Esophagus mucosa (tissue), 1 donor: ENCODE measurements at places on chromosomes 7 and 10. TPM values are rescaled to one million over a fixed set of nuclear protein-coding genes. Genes with fewer than 3 reads are reported as not detected.
A peak's percentile ranks its signal among the peaks of the same experiment; 100 is the strongest.

RELN gene
- 0.52 TPM for total RNA-seq

FAM237B gene
- not detected for total RNA-seq

GRCh38 chr7:464454-465401 lies 54.9 kb downstream of the PDGFA start:
- no peak for ATAC-seq

- ATAC-seq = no peak
Measured at GRCh38 chr7:69932034-69932628, 333.9 kb downstream of the AUTS2 start.

DNA sequence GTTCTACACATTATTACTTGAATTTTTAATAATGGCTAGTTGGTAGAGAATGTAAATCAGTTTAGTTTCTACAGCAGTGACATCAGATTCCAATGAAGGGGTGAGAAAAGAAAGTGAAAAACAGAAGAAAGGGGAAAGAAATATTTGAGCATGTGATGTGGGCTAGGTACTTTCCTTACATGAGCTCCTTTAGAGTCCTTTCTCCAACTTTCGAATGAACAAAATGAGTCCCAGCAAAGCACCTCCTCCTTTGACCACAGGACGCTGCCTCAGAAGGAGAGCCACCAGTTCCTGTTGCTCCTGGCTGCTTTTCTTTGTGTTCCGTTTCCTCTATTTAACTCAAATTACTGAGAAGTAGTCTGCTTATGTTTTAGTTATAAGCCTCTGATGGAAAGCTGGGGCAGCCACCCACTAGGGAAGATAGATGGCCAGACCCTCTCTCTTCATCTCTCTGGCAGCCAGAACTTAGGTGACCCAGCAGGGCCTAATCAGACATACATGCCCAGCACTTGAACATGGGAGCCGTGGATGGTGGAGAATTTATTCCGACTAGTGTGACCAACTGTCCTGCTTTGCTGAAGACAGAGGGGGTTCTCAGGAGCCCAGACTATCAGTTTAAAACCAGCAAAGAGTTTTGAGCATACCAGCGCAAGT lies 82.4 kb upstream of the NME8 start:
- no peak for ATAC-seq

- peak; percentile 66 for ATAC-seq
Measured at GRCh38 chr7:116836911-116837310, 25.5 kb upstream of the CAPZA2 start.

ZPBP gene
- total RNA-seq = not detected

CAV2 gene
- total RNA-seq = 50.2 TPM

GRCh38 chr10:7592627-7593026 lies 74.1 kb downstream of the ITIH5 start:
- ATAC-seq = no peak

IFIT3 gene
- 3.8 TPM for total RNA-seq

CALML5 gene
- 16.6 TPM for total RNA-seq

GRCh38 chr7:18890885-18891621 lies 226.4 kb downstream of the TWIST1 start:
- no peak for ATAC-seq

DNA sequence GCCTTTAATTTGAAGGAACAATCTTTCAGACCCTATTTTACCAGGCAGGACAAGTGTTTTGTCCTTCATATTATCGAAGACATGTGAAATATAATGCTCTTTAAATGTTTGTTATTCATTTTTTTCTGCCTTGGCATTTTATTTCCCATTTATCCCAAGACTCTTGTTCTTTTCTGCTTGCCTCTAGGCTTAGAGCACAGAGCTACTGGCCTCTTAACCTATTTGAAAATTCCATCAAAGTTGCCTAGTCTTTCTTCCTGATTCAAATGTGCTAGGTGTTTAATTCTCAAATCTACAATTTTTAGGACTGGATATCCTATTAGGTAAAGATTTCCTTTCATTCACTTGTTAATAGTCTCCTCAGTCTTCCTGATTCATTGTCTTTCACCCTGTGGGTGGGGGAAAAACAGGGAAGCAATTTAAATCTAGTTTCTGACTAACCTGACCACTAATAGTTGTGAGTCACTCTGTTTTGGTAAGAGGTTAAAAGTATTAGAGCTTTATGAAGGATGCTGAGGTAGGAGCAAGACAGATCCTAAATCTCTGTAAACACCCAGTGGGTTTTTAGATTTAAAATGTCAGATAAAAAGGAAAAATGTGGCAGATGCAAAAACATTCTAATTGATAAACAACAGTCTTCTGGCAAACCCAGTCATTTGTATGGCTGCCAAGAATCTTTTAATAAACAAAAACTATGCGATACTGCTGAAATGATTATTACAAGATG lies 1.5 kb downstream of the LIPK start:
- peak; percentile 84 for ATAC-seq

LRRC18 gene
- total RNA-seq = not detected

- no peak for ATAC-seq
Measured at GRCh38 chr10:119460369-119461195, 81.9 kb downstream of the RGS10 start.
